ENCODE measurements at places on chromosomes 16 and 17. TPM values are rescaled to one million over a fixed set of nuclear protein-coding genes. Genes with fewer than 3 reads are reported as not detected.

Gene SIAH1
- 8.7 TPM for total RNA-seq

Gene TMEM114
- not detected for total RNA-seq

Gene CMTM1
- 3.5 TPM for total RNA-seq

Gene GCGR
- not detected for total RNA-seq

Gene CES4A
- 1.7 TPM for total RNA-seq

Gene DNAAF1
- total RNA-seq: not detected

Gene PRSS21
- not detected for total RNA-seq

Gene RAB11FIP4
- 0.03 TPM for total RNA-seq

Gene CD7
- not detected for total RNA-seq

Gene FNDC8
- not detected for total RNA-seq

DNA sequence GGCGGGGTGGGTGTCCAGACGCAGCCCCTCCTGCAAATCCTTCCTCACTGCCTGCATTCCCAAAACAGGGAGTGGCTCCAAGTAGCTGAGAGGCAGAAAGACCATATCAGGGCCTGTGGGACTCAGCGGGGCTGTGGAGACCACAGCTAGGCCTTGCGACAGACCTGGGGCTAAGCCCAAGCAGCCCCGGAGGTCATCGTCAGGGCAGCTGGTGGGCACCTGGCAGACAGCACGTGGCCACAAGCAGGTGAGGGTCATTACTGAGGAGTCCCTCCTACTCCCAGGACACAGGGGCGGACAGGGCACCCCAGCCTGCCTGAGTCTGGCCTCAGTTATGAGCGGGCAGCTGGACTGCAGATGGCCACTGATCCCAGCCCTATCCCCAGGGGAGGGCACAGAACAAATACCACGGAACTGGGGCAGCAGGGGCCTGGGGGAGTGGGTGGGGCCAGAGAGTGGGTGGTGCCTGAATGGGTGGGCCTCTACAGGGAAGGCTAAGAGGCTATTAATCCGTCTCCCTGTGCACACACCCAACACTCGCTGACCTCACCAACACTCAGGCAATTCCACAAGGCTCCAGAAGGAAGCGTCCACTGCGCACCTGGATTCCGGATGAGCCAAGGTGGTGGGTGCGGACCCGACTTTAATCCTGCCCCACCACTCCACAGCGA lies 8.5 kb downstream of the HS3ST6 start:
- DNase-seq: no peak
- H3K4me3 ChIP-seq: no peak overlapping the region
- H3K27me3 ChIP-seq: peaks cover 39% of the 10 kb centered on the region
- H3K4me1 ChIP-seq: peaks cover 6% of the 10 kb centered on the region

- H3K27me3 ChIP-seq: no peaks in the 10 kb centered on the region
- peaks cover 15% of the 10 kb centered on the region for H3K36me3 ChIP-seq
- peaks cover 30% of the 10 kb centered on the region for H3K4me1 ChIP-seq
- H3K27ac ChIP-seq: peak overlapping the region; percentile 94
- DNase-seq: peak; percentile 95
Measured at GRCh38 chr16:23423496-23424049, 29.4 kb downstream of the COG7 start.

DNA sequence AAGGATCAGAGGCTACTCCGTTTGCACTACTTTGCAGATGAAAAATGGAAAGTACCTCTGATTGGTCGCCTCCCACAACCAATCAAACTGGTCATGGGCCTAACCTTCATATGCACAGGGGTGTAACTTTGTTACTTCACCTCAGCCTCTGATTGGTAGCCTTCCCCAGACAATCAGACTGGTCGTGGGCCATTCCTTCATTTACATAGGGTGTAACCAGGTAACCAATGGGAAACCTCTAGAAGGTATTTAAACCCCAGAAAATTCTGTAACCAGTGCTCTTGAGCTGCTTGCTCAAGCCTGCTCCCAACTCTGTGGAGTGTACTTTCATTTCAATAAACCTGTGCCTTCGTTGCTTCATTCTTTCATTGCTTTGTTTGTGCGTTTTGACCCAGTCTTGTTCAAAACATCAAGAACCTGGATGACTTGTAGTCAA lies 39.2 kb upstream of the USP22 start:
- 0 out of 2 replicates have a peak overlapping the region, but pooled peaks have one; percentile 13 for H3K4me3 ChIP-seq
- no peak overlapping the region for H3K27ac ChIP-seq
- H3K36me3 ChIP-seq: no peaks in the 10 kb centered on the region
- peaks cover 23% of the 10 kb centered on the region for H3K27me3 ChIP-seq
- DNase-seq: no peak

GRCh38 chr16:66294507-66294906 lies 72.0 kb upstream of the CDH5 start:
- no peak overlapping the region for H3K27ac ChIP-seq
- no peaks in the 10 kb centered on the region for H3K36me3 ChIP-seq
- peaks cover 56% of the 10 kb centered on the region for H3K27me3 ChIP-seq
- no peaks in the 10 kb centered on the region for H3K4me1 ChIP-seq
- DNase-seq: no peak
- no peak overlapping the region for H3K4me3 ChIP-seq

GRCh38 chr16:57966204-57966771 lies 4.6 kb downstream of the CNGB1 start:
- H3K27ac ChIP-seq: no peak overlapping the region
- H3K4me3 ChIP-seq: no peak overlapping the region
- peaks cover 37% of the 10 kb centered on the region for H3K27me3 ChIP-seq
- no peak for DNase-seq

GRCh38 chr16:81708266-81709015 lies 70.7 kb upstream of the PLCG2 start:
- no peak overlapping the region for H3K27ac ChIP-seq
- no peak overlapping the region for H3K4me3 ChIP-seq
- H3K36me3 ChIP-seq: peaks cover 20% of the 10 kb centered on the region
- DNase-seq: no peak

GRCh38 chr16:4909825-4910224 lies 27.1 kb downstream of the PPL start:
- no peaks in the 10 kb centered on the region for H3K36me3 ChIP-seq
- no peak overlapping the region for H3K4me3 ChIP-seq
- H3K4me1 ChIP-seq: peaks cover 9% of the 10 kb centered on the region
- DNase-seq: no peak
- peaks cover 7% of the 10 kb centered on the region for H3K27me3 ChIP-seq

DNA sequence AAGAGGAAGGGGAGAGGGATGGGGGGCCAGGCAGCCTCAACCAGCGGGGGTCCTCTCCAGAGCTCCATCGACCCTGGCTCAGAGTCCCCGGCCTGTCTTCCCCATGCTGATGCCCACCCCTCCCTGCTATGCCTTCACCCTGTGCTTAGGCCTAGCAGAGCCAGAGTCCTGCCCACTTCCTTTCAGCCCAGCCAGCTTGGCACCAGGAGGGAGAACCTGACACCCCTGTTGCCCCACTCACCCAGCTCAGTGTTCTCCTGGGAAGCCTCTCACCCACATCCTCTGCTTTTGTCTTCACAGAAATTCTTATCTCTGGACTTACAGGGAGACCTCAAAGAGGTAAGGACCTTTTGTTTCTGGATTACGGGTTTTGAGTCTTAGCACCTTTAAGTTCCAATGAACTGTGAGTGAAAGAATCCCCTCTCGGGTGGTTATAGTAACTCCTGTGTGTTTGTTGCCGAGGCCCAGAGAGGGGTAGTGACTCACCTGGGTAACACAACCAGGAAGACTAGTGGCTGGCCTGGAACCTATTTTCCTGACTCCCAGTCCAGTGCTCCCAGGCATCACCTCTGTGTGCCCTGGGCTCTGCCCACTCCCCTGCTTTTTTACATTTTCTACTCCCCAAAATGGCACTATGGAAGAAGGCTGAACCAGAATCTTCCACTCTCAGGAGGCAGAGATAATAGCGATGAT lies 53.3 kb downstream of the CES1 start:
- no peaks in the 10 kb centered on the region for H3K4me1 ChIP-seq

- no peak overlapping the region for H3K4me3 ChIP-seq
- peaks cover 7% of the 10 kb centered on the region for H3K36me3 ChIP-seq
- no peak for DNase-seq
- no peak overlapping the region for H3K27ac ChIP-seq
Measured at GRCh38 chr16:20814784-20815183, 8.5 kb downstream of the REXO5 start.

- peak; percentile 29 for DNase-seq
- H3K4me1 ChIP-seq: peaks cover 28% of the 10 kb centered on the region
- peaks cover 7% of the 10 kb centered on the region for H3K36me3 ChIP-seq
- no peak overlapping the region for H3K27ac ChIP-seq
- H3K27me3 ChIP-seq: peaks cover 2% of the 10 kb centered on the region
Measured at GRCh38 chr16:84785843-84786581, 33.8 kb upstream of the CRISPLD2 start.

GRCh38 chr17:71933306-71933705 lies 187.5 kb upstream of the SOX9 start:
- no peaks in the 10 kb centered on the region for H3K4me1 ChIP-seq
- H3K36me3 ChIP-seq: no peaks in the 10 kb centered on the region
- DNase-seq: no peak
- peaks cover 6% of the 10 kb centered on the region for H3K27me3 ChIP-seq

DNA sequence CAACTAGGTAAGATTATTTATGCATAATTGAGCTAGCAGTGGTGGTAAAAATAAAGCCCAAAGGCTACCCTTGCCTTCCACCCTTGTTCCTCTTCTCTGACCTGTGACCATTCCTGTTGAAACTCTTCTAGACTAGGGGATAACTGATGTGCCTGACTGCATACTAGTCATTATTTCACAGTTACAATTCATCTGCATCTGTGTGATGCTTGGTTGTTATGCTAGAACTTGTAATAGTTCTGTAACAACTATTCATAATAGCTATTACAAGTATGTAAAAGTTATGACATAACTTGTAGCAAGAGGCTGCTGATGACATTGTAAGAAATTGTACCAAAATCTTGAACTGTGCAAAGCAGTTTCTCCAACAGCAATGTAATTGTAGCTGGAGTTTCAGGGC lies 2.4 kb upstream of the VAC14 start:
- no peaks in the 10 kb centered on the region for H3K36me3 ChIP-seq
- peaks cover 78% of the 10 kb centered on the region for H3K4me1 ChIP-seq
- H3K27me3 ChIP-seq: no peaks in the 10 kb centered on the region

DNA sequence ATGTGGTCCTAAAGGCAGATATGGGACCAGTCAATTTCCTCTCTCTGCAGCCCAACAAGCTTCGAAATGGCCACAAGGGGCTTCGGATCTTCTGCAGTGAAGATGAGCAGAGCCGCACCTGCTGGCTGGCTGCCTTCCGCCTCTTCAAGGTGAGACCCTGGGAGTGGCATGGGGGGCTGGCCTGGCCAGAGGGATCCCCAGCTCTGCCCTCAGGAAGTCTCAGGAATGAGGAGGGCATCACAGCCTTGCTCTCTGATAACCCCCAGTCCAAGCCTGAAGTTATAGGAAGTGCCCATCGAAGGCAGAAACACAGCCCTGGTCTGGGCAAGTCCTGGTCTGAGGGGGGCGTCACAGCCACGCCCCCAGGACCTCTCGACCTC lies 7.1 kb downstream of the GRB7 start:
- H3K27ac ChIP-seq: no peak overlapping the region
- DNase-seq: no peak
- peaks cover 19% of the 10 kb centered on the region for H3K27me3 ChIP-seq

DNA sequence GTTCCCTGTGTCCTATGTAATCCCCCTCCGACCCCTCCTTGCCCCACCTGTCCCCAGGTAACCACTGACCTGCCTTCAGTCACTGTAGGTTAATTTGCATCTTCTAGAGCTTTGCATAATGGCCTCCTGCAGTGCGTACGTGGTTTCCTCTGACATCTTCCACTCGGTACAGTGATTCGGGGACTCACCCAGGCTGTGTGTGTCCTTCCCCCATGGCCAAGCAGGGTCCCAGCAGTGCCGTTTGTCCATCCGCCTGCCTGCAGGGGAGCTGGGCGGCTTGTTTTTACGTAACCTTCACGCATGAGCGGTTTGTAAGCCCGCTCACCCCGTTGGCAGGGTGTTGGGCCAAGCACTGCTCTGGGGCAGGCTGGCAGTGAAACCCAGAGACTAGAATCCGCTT lies 7.9 kb downstream of the MAPK8IP3 start:
- DNase-seq: no peak
- peaks cover 21% of the 10 kb centered on the region for H3K4me1 ChIP-seq
- no peak overlapping the region for H3K27ac ChIP-seq
- no peak overlapping the region for H3K4me3 ChIP-seq
- H3K36me3 ChIP-seq: no peaks in the 10 kb centered on the region

GRCh38 chr17:77708049-77708448 lies 250.5 kb upstream of the TNRC6C start:
- H3K4me1 ChIP-seq: no peaks in the 10 kb centered on the region
- no peak overlapping the region for H3K27ac ChIP-seq
- no peak overlapping the region for H3K4me3 ChIP-seq
- H3K36me3 ChIP-seq: peaks cover 5% of the 10 kb centered on the region
- no peak for DNase-seq

DNA sequence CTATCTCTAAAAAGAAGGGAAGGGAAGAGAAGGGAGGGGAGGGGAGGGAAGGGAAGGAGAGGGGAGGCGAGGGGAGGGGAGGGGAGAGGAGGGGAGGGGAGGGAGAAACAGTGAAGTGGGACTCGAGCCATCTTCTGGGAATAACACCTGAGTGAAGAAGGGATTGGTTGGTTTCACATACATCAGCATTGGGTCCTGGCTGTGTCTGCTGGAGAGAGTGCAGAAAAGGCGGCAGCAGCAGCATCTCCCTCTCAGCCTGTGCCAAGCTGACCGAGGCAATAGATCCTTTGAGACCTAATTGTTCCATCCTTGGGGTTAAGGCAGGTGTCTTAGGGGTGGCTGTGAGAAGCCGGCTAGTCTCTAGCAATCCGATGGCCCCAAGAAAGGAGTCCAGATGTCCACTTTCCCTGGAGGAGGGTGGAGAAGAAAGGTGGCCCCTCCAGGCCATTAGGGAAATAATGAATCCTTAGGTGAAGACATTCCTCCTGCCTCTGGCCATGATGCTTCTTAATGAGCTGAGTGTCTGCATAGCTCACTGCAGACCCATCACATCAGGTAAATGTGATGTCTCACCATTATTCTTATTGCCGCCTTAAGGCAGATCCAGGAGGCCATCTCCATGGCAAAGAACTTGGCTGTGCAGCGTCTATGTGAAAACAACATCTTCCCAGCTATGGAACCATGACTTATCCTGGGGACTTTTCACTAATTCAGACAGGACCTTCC lies 71.6 kb downstream of the WIPI1 start:
- no peaks in the 10 kb centered on the region for H3K36me3 ChIP-seq
- peaks cover 5% of the 10 kb centered on the region for H3K27me3 ChIP-seq
- H3K4me1 ChIP-seq: peaks cover 53% of the 10 kb centered on the region
- H3K27ac ChIP-seq: no peak overlapping the region

DNA sequence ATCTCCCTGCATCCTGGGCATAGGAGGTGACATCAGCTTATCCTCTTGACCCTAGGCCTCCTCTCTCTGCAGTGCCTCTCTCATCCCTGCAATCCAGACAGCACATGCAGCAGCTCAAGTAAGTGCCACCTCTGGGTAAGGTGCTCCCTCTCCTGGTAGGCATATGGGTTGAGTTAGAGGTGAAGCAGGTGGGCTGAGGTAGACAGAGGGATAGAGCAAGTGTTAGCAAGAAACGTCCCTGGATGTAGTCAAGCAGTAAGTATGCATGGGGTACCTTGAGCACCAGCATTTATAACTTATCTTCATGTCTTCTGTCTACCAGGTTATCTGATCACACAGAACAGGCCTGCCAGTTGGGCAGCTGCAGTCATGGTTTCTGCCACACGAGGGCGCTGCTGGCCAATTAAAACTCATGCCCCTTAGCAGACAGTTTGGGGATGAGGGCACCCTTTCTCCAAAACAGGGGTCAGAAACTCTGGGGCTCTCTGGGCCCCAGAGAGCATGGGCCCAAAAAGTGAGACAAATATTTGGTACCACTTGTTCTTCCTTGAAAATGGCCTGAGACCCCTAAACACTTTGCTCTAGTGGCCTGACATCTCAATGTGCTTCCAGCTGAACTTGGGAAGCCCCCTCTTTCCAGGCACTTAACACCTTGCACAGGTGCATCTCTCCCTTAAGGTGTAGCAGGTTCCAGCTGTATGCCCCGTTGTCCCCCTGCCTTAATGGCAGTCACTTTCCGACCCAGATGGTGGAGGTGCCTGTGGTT lies 59.8 kb downstream of the NEUROD2 start:
- peaks cover 15% of the 10 kb centered on the region for H3K4me1 ChIP-seq
- no peak overlapping the region for H3K4me3 ChIP-seq
- H3K27me3 ChIP-seq: 0 out of 2 replicates have a peak, but pooled peaks cover 2% of the 10 kb centered on the region
- no peak overlapping the region for H3K27ac ChIP-seq
- DNase-seq: peak; percentile 22

Measured in HFFc6 (cell line).